ENCODE measurements at places on chromosomes 16 and 17.

- DNase-seq: no peak
Measured at GRCh38 chr16:52293204-52293603, 253.7 kb downstream of the TOX3 start.

- DNase-seq: no peak
Measured at GRCh38 chr16:50299508-50300105, 33.3 kb downstream of the ADCY7 start.

DNA sequence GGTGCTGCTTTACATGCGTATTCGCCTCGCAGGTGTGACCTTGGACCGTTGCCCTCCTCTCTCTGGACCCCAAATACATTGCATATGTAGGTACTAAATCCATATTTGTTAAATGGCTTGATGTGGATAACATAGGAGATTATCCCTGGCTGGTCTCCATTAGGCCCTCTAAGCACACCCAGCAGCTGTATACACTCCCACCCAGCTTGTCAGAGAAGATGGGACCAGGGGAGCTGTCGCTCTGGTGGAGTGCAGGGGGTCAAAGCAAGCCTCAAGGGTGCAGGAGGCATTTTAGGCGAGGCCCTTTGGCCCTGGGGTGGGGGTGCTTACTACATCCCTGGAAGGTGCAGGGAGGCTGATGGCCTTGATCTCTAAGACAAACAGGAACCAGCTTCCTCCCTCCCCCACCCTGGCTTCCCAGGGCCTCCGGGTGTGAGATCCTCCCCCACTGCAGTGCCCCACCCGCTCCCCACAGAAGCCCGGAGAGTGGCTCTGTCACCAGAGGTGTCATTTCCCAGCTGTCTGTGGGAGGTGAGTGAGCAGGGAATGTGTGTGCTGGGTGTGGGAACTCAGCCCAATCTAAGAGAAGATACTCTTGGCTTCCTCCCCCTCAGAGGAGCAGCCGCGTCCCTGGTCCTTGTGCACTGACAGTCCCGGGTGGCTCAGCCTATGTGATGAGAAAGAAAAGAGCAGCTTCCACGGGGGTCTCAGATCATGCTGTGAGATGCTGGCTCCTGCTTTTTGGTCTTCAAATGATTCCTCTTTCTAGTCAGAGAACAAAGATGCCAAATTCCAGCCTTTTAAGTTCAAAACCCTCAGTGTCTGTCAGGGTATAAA is 1.4 kb upstream of the VAMP2 start:
- no peak for DNase-seq

- DNase-seq: no peak
Measured at GRCh38 chr17:3547628-3548027, 10.0 kb downstream of the TRPV3 start.

DNA sequence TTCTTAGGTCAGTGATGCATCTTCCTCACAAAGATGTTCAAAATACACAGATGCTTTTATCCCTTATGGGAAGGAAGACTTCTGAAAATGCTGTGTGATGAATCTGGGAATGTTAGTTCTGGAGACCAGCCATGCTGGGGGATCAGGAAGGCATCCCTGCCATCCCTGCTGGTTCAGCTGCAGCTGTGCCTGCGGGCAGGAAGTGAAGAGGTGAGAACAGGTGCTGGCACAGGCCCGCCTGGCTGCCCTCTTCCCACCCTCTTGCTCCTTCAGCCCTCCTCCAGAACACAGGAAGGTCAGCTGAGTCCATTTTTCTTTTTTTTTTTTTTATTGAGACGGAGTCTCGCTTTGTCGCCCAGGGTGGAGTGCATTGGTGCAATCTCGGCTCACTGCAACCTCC is 15.2 kb downstream of the RAB11FIP3 start:
- DNase-seq: peak; percentile 46

- DNase-seq: no peak
Measured at GRCh38 chr16:50950955-50951354, 200.1 kb downstream of the SALL1 start.

- DNase-seq: no peak
Measured at GRCh38 chr17:50833510-50834428, 1.6 kb upstream of the WFIKKN2 start.

GRCh38 chr17:34386697-34387550 is 23.9 kb upstream of the CCL1 start:
- no peak for DNase-seq

GRCh38 chr16:73049091-73049490 is 1.2 kb upstream of the ZFHX3 start:
- no peak for DNase-seq

- no peak for DNase-seq
Measured at GRCh38 chr17:82596837-82597672, 51.2 kb downstream of the WDR45B start.

GRCh38 chr17:60939318-60939717 is 261.7 kb downstream of the BCAS3 start:
- no peak for DNase-seq

GRCh38 chr16:89120921-89121351 is 27.3 kb downstream of the ACSF3 start:
- DNase-seq: no peak

GRCh38 chr16:85881436-85881835 is 17.5 kb upstream of the IRF8 start:
- no peak for DNase-seq

GRCh38 chr16:82067042-82067803 is 32.2 kb downstream of the HSD17B2 start:
- DNase-seq: no peak

DNA sequence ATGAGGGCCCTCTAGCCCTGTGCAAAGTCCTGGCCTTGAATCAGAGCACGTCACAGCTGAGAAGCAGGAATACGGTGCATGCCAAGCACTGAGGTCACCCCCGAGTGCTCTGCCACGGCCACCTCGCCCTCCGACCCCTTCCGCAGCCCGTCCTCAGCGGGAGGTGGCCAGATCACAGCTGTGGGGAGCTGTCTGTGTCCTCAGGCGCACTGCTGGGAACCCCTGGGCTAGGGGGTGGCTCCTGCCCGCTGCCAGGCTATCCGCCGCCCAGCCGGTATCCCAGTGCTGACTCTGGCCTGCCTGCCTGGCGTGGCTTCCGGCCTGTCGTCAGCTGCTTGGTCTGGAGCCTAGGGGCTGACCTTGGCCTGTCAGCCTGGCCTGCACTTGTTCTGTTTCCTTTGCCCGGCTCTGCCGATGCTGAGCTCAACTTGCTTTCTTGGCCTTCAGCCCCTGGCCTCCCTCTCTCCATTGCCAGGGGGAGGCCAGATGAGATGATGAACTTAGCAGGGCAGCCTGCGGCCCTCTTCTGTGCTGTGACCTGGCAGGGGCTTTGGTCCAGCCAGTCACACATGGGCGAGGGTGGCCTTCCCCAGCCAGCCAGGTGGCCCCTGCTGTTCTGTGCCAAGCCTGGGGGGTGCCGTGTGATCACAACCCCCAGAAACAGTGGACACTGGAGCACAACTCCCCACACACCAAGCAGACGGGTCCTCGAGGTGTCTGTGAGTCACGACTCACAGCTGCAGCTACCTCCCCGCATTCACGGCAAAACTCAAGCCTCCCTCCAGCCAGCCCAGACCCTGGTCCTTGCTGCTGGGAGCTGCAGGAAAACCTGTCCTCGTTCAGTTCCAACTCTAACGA is 77.3 kb downstream of the ZDHHC7 start:
- DNase-seq: no peak

- no peak for DNase-seq
Measured at GRCh38 chr17:77425791-77426641, 285.2 kb downstream of the SEC14L1 start.

DNA sequence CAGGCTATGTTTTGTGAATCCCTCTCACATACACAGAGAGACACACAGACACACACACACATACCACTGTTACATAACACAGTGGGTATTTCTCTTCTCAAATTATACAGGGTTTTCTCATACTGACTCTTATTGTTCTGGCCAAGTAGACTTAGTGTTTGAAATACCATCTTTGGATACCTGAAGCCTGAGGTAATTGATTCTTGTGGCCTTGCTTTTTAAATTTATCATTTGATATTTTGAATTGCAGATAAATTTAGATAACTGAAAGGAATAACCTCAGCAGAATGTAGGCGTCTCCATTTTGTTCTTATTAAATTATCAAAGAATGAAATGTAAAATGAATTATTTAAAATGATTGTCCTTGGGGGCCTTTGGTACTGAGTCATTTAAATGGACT is 223.8 kb downstream of the LGALS9B start:
- no peak for DNase-seq

DNA sequence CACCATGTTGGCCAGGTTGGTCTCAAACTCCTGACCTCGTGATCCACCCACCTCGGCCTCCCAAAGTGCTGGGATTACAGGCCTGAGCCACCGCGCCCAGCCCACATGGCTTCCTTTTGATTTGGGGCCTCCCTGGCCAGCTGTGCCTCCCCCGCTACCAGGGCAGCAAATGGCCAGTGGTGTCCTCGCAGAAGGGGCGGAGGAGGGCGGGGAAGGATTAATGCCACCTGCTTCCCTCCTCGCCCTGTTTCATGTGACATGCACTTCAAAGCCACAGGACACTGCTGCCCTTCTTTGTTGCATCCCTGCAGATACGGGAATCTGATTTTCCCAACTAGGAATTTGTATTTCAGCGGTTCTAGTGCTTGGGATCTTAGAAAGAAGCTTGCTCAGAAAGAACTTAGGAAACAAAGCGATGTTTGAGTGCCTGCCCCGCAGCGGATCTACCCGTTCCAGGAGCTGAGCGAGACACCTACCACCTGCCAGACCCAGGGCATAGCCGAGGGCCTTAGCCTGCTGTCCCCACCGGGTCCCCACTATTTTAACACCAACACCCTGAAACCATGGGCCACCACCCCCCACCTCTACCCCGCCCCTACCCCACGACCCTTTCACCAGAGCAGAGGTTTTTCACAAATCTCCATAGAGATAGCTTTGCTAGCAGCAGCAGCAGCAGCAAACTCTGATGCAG is 37.7 kb upstream of the CCDC182 start:
- no peak for DNase-seq

- no peak for DNase-seq
Measured at GRCh38 chr17:17077101-17077500, 34.8 kb downstream of the MPRIP start.

GRCh38 chr16:31186930-31187807 is 7.2 kb downstream of the FUS start:
- no peak for DNase-seq

GRCh38 chr16:68267612-68268405 is 3.5 kb downstream of the SLC7A6 start:
- DNase-seq: no peak

- DNase-seq: no peak
Measured at GRCh38 chr17:59097876-59098275, 8.8 kb downstream of the TRIM37 start.

DNA sequence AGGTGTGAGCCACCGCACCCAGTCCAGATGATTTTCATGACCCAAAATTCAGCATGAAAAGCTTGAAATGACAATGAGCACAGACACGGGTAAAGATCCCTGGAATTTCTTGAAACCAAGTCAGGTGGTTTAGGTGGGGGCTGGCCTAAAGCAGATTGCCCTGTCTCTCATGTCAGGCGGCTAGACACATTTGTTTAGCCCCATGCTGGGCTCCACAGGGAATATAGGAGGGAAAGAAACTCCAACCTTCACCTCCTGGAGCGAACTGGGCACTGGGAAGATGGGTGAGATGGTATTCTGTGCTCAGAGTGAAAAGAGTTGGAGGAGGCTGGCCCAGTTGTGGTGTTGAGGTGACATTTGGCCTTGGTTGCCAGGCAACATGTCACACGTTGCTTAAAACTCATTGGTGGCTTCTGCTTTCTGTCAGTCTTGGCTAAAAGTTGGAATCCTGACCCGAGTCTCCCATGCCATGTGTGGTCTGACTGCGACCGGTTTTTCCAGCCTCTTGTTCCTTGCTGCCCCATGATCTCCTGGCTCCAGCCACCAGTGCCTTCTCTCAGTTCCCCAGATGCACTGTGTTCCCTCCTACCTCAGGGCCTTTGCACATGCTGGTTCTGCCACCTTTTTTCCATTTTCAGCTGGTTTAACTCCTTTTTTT is 113.7 kb downstream of the ABCC6 start:
- DNase-seq: no peak
